ENCODE measurements at places on chromosomes 7 and 10. TPM values are rescaled to one million over a fixed set of nuclear protein-coding genes. Genes with fewer than 3 reads are reported as not detected.

The SPDYE1 gene
- not detected for total RNA-seq

The GPNMB gene
- total RNA-seq, result 112 TPM

The ASB13 gene
- total RNA-seq, result 9.1 TPM

The HYAL4 gene
- 0.37 TPM for total RNA-seq

The C10orf53 gene
- total RNA-seq, result not detected

The PVRIG gene
- not detected for total RNA-seq

The CLRN3 gene
- total RNA-seq, result not detected

The CALML3 gene
- not detected for total RNA-seq

The MRC1 gene
- not detected for total RNA-seq

The SRI gene
- total RNA-seq, result 307 TPM

The OR2F1 gene
- total RNA-seq, result not detected

The NEURL1 gene
- 0.10 TPM for total RNA-seq

The HUS1 gene
- total RNA-seq, result 43.4 TPM

- DNase-seq, result no peak
Observed at GRCh38 chr7:20650782-20651181, 35.3 kb downstream of the ABCB5 start.

DNA sequence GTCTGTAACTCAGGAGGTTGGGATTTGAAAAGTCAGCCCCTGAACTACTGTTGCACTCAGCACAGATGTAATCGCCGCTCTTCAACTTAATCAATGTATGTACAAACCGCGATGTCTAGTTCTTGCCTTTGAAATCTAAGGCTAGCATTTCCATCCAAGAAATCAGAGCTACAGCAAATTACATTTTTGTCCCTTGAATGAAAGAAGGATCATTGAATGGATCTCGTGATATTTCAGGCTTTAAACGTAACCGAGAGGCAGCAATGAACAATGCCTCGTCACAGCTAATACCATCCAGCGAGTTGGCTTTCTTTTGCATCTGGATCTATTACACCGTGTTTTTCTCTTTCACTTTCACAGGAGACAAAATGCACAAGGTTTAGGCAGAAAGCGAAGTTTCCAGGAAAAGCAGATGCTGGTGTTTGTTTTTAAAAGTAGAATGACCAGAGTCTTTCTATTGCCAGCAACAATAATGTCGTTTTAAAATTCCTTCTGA, 5.5 kb downstream of the SKIDA1 start:
- DNase-seq, result peak; percentile 31

- DNase-seq, result no peak
Observed at GRCh38 chr10:59019603-59020002, 156.8 kb upstream of the PHYHIPL start.

DNA sequence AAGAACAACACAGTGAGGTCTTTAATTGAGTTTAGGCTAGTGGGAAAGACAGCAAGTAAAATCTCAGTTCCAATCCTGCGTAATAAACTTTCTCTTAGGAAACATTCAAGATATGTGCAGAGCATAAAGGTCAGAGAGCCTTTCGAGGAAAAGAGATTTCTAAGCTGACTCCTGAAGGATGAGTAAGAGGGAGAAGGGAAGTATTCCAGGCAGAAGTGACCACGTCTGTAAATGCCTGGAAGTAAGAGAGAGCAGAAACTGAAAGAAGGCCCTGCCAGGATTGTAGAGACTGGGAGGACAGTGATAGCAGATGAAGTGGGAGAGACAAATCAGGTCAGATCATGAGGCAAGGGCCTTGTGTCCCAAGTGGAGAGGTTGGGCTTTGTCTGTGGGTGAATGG, 41.8 kb downstream of the PNLIPRP3 start:
- no peak for DNase-seq

- no peak for DNase-seq
Observed at GRCh38 chr10:128029290-128029651, 97.0 kb downstream of the MKI67 start.

GRCh38 chr7:31850066-31850465, 163.1 kb downstream of the PPP1R17 start:
- DNase-seq, result no peak

DNA sequence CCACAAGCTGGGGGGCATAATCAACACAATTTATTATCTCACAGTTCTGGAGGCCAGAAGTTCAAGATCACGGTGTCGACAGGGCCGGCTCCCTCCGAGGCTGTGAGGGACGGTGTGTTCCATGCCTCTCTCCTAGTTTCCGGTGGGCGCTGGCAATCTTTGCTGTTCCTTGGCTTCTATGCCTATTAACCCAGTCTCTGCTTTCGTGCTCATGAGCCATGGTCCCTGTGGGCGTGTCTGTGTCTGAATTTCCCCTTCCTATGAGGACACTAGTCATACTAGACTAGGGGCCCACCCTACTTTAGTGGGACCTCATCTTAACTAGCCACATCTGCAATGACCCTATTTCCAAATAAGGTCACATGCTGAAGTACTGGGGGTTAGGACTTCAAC, 29.4 kb downstream of the HIPK2 start:
- DNase-seq, result no peak

- DNase-seq, result no peak
Observed at GRCh38 chr10:89685936-89686335, 15.5 kb upstream of the KIF20B start.

GRCh38 chr10:131797626-131798025, 103.2 kb upstream of the PPP2R2D start:
- no peak for DNase-seq

- DNase-seq, result no peak
Observed at GRCh38 chr10:132817701-132818211, 31.8 kb upstream of the NKX6-2 start.

DNA sequence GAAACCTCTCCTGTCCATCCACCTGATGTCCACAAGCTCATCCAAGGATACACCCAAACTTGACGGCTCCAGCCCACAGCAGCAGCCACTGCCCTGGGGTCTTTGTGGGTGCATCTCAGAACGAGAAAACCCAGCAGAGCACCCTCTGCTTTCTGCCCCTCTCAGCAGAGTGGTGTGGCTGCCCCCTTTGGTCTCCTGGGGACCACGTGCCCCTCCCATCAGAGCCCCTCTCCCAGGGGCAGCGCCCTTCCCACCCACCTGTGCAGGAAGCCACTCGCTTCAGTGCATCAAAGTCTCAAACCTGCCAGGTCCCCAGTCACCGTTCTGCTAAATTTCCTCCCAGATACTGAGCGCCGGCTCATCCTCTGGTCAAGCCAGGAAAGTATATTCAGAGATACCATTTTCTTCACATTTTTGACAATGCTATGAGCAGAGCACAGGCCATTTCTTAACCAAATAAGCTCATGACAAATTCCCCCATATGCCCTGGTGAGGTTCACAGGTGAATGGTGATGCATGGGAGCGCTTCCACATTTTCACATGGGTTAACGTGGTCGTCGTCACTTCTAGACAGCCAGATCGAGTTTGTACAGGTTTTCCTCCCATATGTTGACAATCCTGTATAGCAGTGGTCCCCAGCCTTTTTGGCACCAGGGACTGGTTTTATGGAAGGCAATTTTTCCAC, 32.4 kb downstream of the CAMK2B start:
- DNase-seq, result no peak

- no peak for DNase-seq
Observed at GRCh38 chr10:114668375-114669080, 10.5 kb upstream of the ABLIM1 start.

DNA sequence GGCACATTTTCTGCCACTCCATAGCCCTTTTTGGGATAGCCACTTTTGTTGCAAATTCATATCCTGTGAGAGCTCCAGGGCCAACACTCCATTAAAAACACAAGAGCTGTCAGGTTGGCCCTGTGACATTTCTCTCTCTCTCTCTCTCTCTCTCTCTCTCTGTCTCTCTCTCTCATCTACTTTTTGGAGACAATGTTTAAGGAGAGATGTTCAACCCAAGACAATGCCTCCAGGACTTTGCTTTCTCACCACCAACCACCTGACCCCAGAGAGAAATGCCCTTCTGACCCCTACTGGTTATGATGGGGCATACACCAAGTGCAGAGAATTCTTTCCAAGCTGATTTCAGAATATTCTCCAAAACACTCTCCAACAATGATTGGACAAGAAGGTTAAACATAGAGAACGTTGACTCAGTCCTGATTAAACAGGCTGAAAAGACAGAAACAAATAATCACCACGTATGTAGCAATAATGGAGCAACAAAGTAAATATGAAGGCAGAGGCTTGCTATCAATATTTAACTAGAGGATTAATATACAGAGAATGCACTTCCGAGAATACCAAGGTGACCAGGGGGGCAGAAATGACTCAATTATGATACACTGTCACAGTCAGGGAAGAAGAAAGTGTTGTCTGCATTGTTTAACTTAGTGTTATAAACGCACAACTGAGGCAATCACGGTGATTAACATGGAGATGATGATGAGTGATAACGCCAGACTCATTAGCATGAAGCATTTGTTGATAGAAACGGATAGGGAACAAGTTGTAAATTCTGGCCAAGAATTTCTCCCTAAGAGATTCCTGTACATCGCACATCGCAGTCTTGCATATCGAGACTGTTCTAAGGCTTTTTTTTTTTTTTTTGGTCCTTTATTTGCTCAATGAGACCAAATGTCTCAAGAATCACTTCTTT, 178.5 kb downstream of the NRP1 start:
- DNase-seq, result peak; percentile 30

DNA sequence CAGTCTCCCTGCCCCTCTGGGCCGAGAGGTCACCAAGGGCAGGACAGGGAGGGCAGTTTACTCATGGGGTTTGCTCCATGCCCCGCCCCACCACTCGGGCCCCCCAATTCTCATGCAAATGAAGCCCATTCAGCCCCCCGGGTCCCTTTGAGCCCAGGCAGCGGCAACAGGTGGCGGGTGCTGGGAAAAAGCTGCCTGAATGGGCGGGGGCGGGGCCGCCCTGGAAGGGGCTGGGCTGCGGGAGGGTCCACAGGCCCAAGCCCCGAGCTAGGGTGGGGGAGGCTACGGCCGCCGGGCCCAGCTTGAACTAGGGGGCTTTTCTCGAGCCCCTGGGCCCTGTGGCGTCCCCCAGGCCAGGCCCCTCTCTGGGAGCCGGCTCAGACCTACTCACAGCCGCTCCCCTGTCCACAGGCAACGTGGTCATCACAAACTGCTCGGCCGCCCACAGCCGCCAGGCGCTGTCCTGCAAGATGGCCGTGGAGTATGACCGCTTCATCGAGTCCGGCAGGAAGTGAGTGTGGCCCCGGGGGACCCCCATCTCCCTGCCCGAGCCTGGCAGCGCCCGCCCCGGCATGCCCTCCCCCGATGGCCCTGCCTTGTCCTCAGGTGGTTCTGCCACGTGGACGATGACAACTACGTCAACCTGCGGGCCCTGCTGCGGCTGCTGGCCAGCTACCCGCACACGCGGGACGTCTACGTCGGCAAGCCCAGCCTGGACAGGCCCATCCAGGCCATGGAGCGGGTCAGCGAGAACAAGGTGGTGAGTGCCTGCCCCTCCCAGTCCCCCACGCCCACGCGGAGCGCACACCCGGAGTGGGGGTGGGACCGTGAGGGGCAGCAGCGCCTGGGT, 5.5 kb downstream of the LFNG start:
- no peak for DNase-seq

DNA sequence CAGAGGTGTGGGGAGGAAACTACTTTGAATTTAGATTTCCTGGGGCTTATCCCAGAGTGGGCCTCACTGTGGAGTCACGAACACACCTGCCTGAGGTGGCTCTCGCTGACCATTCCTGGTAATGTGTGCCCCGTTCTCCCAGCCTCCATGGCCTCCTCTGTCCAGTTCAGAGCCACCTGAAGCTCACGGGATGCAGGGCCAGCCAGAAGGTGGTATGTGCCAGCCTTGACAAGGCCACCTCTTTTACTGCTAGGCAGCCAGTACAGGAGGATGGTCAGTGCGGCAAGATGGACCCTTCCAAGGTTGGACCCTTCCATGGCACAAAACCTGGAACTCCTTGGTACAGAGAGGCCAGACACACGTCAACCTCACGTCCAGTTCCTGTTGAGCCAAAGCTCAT, 210.3 kb downstream of the DNAJB6 start:
- no peak for DNase-seq

DNA sequence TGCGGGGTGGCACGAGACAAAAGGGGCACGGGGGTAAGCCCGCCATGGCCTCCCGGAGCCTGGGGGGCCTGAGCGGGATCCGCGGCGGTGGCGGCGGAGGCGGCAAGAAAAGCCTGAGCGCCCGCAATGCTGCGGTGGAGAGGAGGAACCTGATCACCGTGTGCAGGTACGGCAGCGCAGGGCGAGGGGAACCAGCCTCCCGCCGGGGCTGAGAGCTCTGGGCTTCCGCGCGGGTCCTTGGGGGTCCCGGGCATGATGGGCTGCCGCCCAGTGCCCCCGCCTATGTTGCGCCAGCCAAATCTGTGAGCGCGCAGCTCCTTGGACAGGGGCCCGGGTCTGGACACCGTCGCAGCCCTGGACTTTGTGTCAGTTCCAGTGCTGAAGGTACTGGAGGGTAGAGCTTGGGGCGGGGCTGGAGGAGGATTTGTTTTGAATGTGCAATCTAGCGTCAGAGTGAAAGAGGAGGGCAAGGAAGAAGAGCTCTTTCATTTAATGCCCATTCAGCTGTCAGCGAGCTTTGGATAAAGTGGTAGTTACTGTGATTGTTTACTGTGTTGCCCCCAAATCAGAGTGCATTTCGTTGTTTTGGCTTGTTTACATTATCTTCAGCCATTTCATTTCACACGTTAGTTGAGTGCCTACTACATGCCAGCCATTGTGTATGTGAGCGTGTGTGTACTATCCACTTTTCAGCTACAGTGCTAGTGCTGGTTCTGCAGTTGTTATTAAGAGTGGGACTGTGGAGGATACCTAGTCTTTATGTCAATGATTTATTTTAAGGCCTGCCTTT, 777 bp downstream of the RUNDC3B start:
- DNase-seq, result peak; percentile 45

- DNase-seq, result peak; percentile 75
Observed at GRCh38 chr7:95046494-95047240, 139.3 kb downstream of the PPP1R9A start.

DNA sequence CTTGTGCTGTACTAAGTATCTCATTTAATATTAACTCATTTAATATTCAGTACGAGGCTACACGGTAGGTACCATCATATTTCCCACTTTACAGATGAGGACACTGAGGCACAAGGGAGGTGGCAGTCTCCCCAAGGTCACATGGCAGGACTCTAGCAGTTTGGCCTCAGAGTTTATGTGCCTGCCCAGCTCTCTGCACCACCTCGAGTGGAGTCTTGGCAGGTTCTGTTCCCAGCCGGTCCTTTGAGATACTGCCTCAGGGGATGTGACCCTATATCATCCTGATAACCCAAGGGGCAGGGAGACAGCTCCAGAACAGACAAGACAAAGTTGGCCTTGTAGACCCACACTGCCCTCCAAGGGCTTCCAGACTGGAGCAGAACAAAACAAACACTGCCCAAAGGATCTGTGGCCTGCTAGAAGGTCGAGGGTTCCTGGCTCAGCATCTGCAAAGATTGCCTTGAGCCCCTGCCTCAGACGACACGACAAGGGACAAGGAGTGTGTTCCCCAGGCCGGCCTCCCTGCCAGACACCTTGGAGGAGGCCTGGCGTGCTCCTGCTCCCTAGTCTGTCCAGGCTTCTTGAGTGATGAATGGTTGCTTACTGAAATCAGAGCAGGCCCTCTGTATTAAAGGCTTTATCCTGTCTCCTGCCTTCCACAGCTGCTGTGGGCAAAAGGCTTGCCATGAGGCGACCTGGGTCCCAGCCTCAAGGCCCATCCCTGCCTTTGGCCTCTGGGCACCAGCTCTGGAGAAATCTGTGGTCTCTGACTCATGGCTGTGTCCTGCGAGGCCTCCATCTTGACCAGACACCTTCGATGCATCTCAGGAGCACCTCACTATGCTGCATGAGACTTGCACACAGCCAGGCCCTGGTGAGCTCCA, 3.9 kb upstream of the PWWP2B start:
- DNase-seq, result no peak

Data from H4 (cell line).